ENCODE measurements at places on chromosomes 11 and 22.

GRCh38 chr11:15489281-15489680, 374.6 kb downstream of the INSC start:
- DNase-seq: no peak

DNA sequence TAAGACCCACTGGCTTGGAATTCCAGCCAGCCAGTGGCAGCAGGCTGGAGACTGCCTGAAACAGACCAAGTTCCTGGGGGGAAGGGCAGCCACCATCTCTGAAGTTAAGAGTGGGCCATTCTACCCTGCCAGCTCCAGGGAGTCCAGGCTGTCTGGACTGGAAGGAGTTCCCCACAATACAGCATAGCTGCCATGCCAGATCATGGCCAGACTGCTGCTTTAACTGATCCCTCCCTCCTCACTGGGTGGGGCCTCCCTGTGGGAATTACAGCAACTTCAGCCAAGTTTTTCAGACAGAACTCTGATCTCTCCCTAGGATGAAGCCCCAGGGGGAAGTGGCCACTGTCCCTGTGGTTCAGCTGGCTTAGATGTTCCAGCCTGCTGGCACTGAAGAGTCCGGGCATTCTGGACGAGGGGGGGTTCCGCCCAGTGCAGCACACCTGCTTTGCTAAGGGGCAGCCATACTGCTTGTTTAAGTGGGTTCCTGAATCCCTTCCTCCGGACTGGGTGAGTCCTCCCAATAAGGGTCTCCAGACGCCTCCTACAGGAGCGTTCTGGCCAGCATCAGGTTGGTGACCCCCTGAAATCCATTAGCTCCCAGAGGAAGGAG, 455.4 kb downstream of the DLG2 start:
- DNase-seq: no peak

DNA sequence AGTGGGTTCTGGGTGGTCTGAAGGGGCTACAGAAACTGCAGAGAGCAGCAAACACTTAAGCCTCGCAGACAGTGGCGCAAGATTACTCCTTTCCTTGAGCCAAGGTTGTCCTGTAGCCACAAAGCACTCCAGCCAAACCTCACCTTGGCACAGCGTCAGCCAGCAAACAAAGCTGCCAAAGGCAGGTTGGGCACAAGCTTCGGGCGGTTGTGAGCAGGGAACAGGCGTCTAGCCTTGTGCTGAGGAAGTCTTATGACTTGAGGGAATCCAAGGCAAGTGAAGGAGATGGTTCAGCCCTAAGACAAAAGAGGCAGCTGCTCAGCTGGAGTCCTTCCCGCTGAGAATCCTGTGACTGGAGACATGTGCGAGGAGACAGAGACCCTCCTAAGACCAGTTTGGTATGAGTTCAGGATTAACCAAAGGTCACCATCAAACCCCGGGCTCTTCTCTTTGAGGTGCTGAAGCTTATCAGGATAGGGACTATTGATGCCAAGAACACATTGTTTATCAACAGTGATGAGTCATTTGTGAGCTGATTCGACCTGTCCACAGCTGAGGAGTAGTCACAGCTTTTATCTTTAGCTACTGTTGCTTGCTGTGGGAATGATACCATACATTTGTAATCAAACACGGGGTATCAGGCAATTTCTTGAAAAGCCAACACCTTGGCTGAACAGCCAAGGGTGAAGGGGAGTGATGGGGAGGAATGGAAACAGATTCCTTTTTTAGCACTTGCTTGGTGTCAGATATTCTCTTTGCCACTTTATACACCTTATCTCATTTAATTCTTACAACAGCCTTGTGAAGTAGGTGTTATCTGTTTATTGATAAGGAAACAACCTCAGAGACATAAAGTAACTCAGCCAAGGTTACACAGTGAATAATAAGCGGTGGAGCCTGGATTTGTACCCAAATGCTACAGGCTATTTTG, 4.6 kb downstream of the ADM start:
- DNase-seq: peak; percentile 92

DNA sequence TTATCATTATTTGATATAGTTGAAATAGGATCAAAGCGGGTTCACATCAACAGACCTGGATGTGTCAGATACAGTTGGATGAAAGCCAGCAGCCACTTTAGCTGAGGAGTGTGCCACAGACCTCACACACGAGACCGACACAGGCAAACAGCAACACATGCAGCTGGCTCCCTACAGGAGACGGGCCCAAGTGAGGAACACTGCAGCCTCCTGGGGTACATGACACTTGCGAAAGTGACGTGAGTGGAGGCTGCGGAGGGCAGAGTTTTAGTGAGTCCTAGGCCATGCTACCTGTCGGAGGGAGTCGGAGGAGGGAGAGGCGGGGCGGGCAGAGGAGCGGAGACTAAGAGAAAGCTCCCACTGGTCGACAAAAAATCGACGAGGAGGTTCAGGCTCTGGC, 100.9 kb upstream of the BID start:
- DNase-seq: no peak

GRCh38 chr11:121341609-121342008, 49.0 kb downstream of the SC5D start:
- DNase-seq: no peak

DNA sequence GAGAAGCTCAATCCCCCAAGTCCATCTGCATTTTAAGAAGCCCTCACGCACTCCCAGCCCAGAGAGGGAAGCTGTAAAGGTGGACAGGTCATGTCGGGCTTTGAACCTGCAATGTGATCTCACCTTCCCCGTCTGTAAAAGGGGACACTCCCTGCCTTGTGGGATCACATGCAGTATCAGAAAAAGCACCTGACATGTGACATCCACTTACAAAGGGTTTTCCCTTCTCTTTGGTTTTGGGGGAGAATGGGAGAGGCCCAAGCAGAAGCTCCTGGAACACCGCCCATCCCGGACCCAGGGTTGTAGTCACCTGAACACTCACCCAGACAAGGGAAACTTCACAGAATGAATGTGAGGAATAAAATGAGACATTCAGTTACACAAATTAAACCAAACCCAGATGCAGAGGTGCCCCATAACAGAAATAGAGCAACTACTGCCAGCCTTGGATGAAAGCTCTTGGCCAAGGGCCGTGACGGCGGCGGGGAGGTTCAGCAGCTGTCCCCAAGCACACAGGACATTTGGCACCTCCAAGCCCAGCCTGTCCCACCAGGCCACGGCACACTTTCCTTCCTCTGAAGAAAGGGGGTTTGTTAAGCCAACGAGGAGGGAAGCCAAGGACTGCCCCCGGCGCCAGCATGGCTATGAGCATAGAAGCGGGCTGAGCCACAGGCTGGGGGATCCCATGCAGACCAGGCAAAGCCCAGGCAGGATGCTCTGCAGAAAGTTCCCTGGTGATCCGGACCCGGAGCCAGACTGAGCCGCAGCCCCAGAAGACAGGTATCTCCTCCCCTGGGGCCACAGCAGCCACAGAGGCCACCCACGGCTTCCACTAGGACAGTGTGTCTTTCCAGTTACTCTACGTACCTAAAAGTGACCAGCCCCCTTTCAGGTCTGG, 3.8 kb downstream of the BID start:
- no peak for DNase-seq

- no peak for DNase-seq
Measured at GRCh38 chr11:128936606-128937251, 5.9 kb downstream of the TP53AIP1 start.

DNA sequence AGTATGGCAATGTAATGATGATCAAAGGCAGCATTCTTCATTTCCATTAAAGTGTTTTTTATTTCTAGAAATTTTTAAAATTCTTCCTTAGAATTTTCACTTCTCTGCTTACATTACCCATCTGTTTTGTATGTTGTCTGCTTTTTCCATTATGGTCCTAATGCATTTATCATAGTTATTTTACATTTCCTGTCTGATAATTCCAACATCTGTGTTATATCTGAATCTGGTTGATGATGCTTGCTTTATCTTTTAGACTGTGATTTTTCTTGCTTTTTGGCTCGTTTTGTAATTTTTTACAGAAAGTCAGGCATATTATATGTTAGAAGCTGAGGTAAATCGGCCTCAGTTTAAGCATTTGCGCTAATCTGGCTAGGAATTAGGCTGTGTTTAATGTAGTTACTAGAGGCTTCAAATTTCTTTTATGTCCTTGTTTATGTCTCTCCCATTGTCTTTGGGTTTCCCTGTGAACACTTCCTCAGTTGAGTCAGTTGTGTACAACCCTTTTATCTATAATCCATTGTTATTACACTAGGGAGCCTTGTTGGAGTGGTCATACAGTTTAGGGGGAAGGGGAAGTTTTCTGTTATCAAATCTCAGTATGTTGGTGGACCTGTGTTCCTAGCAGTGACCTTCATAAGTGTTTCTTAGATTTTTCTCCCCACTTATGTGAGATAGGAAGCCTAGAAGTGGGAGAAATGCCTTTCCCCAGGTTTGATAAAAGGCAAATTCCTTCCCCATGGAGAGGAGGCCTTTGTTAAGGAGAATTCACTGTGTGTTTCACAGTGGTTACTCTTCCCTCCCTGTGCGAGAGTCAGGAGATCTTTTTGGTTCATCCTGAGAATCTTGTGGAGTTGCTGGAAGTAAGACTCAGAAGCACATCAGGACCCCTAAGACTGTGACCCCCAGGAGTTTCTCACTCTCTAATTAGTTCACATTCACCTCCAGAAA, 437.5 kb downstream of the INSC start:
- no peak for DNase-seq

DNA sequence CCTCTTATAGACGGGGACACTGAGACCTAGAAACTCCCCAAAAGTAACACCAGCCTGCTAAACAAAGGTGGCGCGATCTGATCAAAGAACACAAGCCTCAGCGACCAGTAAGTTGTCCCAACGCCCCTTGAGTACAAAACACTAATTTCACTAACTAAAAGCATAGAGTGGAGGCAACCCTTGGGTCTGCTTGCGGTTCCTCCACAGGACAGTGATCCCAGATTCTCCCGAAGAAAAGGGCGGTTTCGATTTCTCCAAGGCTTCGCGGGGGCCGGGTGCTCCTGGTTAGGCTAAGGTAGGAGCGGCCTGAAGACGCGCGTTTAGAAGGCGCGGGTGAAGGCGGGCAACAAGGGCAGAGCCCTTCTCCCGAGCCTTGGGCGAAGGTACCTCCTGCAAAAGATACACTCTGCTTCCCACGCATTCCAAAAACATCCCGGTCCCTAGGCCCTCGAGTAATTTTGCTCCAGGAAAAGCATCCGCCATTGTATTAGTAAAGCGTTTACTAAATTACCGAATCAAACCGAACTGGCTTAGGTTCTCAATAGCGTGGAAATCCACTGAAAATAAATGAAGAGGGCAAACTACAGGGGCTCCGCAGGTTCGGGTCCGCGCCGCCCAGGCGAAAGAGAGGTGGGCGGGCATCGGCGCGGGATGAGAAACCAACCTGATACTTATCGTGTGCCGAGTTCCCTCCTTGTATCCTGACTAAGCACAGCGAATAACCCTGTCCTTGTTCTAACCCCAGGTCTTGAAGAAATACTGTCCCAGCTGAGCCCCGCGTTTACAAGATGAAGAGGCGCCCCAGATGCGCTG, 2.0 kb downstream of the WT1 start:
- DNase-seq: no peak

- DNase-seq: no peak
Measured at GRCh38 chr22:47303161-47303890, 540.9 kb downstream of the TBC1D22A start.

DNA sequence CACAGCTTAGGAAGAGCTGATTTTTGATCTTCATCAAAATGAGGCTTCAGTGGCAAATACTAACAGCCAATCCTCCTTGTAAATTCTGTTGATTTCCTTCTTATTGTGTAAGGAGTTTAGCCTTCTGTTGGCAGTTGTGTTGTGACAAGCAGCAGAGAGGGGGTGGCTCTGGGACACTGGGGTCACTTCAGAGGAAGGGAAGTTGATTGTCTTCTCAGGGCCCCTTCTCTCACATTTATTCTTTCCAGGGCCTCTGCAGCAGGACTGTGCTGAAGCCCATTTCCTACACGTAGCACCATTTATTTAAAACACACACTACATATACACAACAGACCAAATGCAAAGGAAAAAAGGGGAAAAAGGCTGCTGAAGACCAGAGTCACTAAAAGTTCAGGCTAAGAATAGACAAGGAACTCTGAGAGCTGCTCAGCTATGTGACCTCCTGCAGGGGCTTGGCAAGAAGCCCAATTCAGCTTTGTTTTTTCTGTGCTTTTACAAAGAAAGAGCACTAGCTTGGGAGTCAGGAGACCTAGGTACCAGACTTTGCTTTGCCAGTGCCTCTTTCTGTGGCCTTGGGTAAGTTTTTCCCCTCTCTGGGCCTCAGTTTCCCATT, 28.3 kb upstream of the UPB1 start:
- peak; percentile 27 for DNase-seq

DNA sequence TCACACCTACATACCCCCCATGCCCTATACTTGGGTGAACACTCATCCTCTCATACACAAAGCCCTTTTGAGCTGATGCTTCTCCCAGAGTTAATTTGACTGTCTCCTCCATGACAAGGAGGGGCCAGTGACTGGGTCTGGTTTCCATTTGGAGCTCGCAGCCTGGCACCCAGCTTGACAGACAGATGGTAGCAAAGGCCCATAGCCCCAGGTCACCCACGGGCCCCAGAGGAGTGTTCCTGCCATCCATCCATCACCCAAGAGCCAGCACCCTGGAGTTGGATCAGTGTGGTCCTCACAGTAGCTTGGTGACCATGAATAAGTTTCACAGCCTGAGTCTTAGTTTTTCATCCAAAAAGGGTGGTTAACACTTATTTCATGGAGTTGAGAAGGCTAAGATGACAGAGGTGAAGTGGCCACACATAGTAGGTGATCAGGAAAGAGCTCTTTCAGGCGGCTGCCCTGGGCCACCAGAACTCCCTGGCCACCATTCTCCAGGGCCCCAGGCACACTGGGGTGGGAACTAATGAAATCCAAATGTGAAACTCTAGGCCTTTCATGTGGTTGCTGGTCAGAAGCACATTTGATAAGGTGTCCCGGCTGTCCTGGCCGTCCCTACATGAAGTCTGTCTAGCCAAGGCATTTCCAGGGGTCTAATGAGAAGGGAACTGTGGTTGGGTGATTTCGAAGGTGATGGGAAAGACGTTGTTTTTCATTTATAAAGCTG, 42.4 kb downstream of the LIF start:
- DNase-seq: no peak

DNA sequence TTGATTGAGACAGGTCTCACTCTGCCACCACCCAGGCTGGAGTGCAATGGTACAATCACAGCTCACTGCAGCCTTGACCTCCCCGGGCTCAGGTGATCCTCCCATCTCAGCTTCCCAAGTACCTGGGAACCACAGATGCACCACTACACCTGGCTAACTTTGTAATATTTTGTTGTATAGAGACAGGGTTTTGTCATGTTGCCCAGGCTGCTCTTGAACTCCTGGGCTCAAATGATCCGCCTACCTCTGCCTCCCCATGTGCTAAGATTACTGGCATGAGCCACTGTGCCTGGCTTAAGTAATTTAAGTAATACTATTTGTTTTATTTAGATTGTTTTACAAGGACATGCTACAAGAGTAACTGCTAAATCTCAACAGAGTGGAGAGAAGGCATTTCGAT, 33.5 kb downstream of the ZNF143 start:
- no peak for DNase-seq

All from NCI-H226 (cell line).